ENCODE measurements at places on chromosomes 16 and 17. TPM values are rescaled to one million over a fixed set of nuclear protein-coding genes. Genes with fewer than 3 reads are reported as not detected.

DNA sequence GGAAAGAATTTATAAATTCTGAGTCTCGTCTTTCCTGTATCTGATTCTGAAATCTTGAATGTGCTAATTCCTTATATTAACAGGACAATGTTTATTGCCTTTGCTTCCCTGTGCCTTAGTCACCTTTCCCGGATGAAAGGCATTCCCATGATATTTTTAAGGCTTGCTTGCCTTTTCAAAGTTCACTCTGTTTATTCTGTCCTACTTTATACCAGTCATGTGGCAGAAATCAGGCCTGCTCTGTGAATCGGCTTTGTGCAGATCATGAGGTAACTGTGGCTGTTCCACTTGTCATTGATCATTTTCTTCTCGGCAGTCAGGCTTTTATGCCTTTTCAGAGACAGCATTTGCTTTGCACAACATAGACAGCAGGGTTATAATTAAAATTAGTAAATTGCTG, 28.8 kb upstream of the ABCC11 start:
- no peak for DNase-seq

GRCh38 chr17:44001461-44001920, 2.9 kb upstream of the NAGS start:
- no peak for DNase-seq

Gene NOD2
- total RNA-seq, result 2.8 TPM

DNA sequence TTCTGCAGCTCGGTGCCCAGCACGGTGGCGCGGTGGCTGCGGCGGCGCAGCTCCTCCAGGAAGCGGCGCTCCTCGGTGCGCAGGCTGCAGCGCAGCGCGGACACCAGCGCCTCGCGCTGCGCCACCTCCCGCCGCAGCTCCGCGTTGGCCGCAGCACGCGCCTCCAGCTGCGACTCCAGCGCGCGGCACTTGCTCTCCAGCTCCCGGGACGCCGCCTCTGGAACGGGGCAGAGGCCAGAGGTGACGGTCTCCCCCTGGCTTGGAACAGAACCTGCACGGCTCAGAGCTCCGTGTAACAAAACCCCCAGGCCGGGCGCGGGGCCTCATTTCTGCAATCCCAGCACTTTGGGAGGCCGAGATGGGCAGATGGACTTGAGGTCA, 13.2 kb upstream of the CLUH start:
- DNase-seq, result peak; percentile 62

DNA sequence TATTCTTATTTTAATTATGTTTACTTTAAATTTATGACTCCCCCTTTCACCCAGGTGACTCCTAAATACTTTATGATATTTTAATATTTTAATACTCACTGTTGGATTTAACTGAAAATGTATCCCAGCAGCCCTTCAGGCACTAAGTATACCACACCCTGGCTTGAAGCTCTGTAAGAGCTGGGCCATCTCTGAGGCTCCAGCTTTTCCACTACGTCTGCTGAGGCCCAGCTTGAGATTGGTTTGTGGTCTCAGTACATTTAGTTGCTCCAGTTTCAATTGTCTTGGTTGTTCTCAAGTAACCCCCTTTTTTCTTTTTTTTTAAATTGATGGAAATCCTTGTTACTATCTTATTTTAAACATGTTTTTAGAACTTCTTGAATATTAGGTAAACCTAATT, 27.0 kb upstream of the CAPNS2 start:
- no peak for DNase-seq

Gene SLC5A11
- total RNA-seq, result not detected

Gene E4F1
- 34.1 TPM for total RNA-seq

- DNase-seq, result no peak
These were observed 7.6 kb downstream of the IFT20 start for GRCh38 chr17:28327709-28328108.

DNA sequence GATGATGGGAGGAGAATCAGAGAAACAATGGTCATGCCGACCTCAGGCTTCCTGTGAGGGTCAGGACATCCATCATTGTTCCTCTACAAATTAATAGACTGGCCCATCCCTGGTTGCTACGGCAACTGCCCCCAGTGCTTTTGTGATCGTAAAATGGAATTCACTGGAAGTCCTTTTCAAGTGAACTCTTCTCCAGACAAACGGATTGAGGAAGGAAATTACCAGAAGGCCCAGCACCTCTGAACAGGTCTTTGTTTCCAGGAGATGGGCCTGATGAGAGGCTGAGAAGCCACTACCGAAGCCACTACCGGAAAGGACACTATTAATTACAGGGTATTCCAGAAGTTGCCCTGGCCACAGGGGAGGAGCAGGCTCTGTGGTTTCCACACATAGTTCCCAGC, 126.0 kb downstream of the MGAT5B start:
- DNase-seq, result no peak

Gene CPD
- 18.6 TPM for total RNA-seq

DNA sequence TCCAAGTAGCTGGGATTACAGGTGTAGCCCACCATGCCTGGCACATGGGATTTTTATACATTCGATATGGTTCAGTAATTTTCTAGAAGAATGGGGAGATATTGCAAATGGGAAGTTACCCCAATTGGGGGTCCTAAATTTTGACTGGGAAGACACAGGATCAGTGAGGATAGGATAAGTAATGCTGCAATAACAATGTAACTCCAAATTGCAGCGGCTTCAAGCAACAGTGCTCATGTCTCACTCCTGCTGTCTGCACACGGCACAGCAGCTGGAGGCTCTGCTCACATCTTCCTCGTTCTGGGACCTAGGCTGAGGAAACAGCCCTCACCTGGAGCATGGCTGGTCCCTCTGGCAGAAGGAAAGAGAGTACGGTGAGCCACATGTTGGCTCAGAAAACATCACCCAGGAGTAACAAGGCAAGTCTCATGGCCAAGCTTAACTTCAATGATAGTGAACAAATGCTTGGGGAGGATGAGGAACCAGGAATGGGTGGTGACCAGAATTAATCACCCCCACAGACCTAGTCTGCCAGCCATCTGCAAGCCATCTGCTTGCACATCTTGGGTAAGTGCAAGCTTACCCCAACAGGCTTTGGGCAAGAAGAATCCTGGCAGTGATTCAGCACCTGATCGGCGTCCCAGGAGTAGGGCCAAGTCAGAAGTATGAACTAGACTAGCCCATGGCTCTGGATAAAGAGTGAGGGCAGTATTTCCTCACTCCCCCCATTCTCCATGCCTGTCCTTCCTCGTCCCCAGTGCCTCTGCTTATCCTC, 229.2 kb downstream of the COPRS start:
- no peak for DNase-seq

- no peak for DNase-seq
These were observed 44.3 kb upstream of the CDH5 start for GRCh38 chr16:66322174-66322573.

Gene TSNAXIP1
- total RNA-seq, result 0.40 TPM

Data from activated naive CD8-positive, alpha-beta T cell treated with anti-CD3 and anti-CD28 coated beads, Interleukin-2, amount 10 ng/mL, durations not matched to agents 7 days and 5 days (primary cell).